Left ventricle myocardium inferior (tissue), 1 donor: ENCODE measurements at places on chromosomes 3 and 15. TPM values are rescaled to one million over a fixed set of nuclear protein-coding genes. Genes with fewer than 3 reads are reported as not detected.

The TUSC7 gene
- total RNA-seq: not detected

DNA sequence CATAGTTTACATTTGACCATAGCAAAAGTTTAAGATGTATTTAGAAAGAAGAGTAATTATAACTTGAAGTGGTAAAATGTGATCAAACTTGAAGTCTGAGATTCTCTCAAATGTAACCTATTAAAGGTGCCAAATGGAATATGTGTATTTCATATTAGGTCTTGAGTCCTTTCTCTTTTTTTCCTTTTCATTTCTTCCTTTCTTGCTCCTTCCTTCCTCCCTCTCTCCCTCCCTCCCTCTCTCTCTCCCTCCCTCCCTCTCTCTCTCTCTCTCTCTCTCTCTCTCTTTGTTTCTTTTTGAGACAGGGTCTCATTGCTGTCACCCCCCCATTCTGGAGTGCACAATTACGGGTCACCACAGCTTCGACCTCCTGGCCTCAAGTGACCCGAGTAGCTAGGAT lies 47.7 kb downstream of the MAP2K5 start:
- DNase-seq: no peak

- DNase-seq: no peak
Observed at GRCh38 chr15:100775581-100776185, 103.9 kb upstream of the ALDH1A3 start.

- peak; percentile 24 for DNase-seq
Observed at GRCh38 chr3:195097331-195098255, 173.4 kb downstream of the XXYLT1 start.

DNA sequence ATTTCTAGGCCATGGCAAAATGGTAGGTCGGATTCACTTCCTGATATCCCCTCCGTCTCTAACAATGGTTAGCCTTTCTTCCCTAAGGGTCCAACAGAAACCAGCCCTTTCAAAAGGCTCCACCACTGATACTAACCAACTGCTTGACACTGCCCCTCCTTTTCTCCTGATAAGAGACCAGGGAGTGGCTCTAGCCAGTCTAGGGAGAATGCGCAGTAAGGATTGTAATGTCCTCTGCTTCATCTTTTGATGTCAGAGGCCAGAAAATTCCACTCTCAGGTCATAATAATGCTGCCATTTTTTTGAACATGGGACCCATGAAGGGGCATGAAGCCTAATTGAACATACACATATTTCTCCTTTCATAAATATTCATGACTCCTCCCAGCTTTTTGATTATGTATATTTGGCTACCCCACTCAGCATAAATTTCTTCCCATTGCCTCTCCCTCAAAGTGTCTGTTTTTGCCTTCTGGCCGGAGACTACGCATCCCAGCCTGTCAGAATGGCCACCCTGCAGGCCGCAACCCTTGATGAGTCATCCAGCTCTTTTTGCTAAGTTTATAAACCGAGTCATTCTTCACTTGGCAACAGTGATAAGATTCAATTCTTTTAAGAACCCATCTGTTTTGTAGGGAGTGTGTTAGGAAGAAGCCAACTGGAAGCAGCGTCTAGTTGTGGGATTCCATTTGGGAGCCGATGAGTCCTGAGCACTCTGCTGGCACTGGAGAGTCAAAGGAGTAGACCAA lies 189.0 kb upstream of the MCTP2 start:
- no peak for DNase-seq
